CD4-positive, alpha-beta T cell treated with Interferon alpha-2 for 1 hour (primary cell): ENCODE measurements at places on chromosomes 12 and 14.

GRCh38 chr12:96814200-96814599, 92.9 kb upstream of the NEDD1 start:
- DNase-seq = no peak

DNA sequence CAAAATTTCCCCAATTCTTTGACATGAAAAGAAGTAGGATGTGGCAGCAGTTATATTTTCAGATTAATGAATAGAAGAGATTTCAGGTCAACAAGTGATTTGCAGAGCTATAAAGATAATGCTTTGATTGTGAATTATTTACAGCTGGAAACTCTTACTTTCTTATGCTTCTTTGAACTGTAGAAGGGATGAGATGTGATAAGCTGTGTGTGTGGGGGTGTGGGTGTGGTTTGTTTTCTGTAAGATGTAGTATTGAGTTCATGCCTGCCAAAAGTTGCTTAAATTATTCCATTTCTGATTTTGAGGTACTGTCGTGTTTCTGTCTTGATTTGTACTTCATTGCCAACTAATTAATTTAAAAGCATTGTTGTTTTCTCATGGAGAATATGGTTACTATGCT, 22.7 kb downstream of the AEBP2 start:
- DNase-seq = no peak

DNA sequence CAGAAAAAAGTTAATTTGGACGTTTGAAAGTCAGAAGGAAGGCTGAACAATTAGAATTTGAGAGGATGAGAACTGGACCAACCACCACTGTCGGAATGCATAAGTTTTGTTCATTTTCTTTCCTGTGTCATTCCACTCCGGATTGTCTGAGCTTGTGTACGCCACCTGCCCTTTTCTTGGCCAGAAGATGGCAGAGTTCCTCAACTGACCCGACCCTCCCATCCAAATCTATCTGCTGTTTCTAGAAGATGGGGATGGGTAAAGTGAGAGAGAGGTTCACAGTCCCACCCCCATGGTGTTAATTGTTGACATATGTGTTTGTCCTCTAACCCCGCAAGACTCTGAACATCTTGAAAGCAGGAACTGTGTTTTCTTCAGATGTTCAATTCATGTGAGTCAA, 388.0 kb downstream of the VRK1 start:
- peak; percentile 19 for DNase-seq

DNA sequence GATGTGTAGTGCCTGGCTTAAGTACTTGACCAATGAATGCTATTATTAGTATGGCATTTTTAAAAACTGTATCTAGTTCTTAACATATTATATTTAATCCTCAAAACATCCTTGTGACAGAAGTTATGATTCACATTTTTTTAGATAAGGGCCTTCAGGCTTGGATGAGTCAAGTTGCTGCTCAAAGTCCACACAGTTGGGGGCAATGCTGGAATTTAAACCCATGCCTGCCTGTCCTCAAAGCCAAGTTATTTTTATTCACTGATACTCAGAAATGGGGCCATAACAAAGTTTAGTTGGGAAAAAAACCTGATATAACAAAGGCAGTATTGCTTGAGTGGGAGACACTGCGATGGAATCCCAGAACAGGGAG, 50.6 kb downstream of the RFX4 start:
- DNase-seq = no peak

DNA sequence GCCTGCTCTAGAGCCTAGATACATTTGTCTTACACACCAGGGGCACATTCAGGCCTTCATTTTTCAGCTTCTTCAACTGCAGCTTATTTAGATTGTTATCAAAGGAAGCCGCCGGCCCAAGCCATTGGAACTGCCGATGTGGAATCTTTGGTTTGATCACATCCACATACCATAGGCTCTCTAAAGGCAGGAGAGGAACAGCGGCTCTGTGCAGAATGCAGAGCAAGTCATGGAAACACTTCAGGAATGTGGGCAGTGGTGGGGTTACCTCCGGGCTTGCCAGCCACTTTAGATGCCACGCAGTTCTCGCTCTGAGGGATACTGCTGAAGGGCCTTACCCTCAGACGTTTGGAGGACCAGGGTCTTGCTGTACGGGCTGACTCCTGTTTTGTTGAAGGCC, 53.4 kb upstream of the PYGL start:
- no peak for DNase-seq

GRCh38 chr12:43964033-43964432, 128.2 kb downstream of the TMEM117 start:
- DNase-seq = no peak

DNA sequence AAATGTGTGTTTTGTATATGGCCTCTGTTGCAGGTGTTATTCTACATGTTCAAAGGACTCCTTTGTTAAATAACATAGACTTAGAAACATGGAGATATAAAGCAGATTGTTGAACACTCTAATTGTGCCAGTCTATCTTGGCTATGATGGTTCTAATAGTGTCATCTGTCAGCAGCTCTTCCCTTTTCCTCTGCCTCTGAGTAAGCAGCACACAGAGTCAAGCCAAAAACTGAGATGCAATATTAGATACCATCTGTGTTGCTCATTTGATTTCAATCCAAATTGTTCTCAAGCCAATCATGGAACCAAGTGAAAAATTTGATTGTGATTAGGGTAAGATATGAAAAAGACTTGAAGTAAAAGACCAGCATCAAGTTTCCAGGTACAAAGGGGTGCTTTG, 871.1 kb upstream of the MGAT4C start:
- no peak for DNase-seq

- DNase-seq = no peak
These were observed 30.6 kb downstream of the TMEM132D start for GRCh38 chr12:129873111-129873832.

DNA sequence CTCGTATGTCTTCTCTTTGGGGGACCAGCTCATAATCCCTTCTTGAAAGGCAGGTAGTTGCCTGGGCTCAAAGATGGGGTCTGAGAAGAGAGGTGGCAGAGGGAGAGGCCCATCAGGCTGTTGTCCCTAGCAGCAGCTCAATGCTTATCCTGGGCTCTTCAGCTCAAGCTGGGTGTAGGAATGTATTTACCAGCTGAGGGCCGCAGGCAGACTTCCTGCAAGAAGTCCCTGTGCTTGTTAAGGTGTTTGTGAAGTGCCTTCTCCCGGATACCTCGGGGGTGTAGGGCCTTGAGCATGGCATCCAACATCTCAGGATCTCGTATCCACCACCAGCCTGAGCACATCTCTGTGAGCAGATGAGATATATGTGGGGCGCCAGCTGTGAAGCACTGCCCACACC, 29.4 kb downstream of the BAZ2A start:
- no peak for DNase-seq

DNA sequence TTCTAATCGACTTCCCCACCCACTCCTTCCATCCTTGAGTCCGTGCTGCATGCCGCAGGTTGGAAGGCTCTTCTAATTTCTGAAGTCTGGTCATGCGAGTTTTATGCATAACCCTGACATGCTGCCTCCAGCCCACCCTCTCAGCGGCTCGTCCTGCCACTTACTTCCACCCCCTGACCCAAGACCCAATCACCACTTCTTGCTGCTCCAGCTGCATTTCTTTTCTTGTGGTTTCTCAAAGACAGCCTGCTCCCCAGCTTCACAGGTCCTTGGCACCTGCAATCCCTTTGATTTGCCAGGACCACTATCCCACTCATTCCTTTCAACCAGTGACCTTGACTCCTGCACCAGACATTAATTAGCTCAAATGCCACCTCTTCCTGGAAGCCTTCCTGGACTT, 486.7 kb downstream of the VRK1 start:
- no peak for DNase-seq

GRCh38 chr12:46461907-46462640, 89.5 kb upstream of the SLC38A2 start:
- no peak for DNase-seq

- no peak for DNase-seq
These were observed 67.8 kb downstream of the CD163L1 start for GRCh38 chr12:7376196-7376595.

GRCh38 chr14:105889666-105890473, 363.5 kb downstream of the TMEM121 start:
- DNase-seq = no peak

- no peak for DNase-seq
These were observed 193.9 kb downstream of the C12orf42 start for GRCh38 chr12:103301642-103302591.

GRCh38 chr12:105922670-105923102, 216.1 kb downstream of the NUAK1 start:
- DNase-seq = no peak

DNA sequence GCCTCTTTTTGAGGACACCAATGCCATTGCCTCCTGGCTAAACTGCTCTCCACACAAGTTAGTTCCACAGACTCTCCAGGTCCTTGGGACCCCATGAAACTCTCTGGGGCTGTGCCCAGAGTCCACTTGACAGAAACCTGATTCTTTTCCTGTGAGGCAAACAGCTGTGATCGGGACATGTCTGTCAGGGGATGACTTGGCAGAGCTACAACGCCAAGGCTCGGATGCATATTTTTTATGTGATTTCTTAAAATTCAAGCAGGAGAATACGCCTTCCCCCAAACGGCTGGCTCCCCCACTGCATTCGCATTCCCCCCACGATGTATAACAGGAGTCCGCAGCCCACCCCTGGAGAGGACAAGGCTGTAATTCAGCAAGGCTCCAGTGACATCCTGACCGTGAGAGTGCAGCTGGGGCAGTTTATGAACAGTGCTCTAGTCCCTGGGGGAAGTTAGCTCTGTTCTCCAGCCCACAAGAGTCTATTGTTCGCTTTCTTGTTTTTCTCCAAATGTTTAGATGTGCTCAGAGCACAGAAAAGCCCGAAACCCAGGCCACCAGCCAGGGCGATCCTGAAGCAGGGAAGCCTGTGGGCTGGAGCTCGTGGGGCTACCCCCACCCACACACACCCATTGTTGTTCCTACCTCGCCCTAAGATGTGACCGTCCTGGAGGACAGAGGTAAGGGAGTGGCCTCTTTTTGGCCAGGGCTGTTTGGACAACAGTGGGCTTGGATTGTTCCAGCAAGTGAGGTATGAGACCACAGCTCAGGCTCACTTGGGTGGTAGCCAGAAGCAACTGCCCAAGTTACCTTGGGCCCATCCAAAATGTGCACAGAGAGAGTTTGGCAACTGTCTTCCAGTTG, 159.5 kb downstream of the ZFP36L1 start:
- no peak for DNase-seq

GRCh38 chr14:105384041-105384557, 14.2 kb upstream of the TEX22 start:
- no peak for DNase-seq

- DNase-seq = peak; percentile 34
These were observed 57.5 kb downstream of the PLEKHA5 start for GRCh38 chr12:19186722-19187661.

DNA sequence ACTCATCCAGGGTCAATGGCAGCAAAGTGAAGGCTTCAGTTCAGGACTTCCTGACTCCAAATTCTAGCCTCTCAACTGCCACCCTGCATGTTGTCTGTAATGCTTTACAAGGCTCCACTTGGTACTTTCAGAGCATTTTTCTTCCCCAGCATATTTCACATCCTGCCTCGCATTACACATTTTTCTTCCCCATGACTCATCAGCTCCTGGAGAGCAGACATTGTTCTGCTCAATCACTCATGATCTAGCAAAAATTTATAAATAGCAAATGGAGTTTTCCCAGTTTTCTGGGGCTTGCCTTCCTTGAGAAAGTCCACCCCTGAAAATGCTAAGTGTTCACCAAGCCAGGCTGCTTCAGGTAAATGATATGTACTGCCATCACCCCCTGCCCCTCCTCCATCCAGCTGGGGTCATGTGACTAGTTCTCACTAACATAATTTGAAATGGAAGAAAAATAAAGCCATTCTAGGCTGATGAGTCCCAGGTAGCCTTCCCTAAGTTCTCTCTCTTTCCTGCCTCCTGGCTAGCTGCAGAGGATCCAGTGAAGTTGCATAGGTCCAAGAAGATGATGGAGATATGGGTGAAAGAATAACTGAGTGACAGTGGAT, 69.4 kb downstream of the ARMH4 start:
- DNase-seq = no peak

- no peak for DNase-seq
These were observed 6.1 kb downstream of the TRPV4 start for GRCh38 chr12:109827080-109827479.

DNA sequence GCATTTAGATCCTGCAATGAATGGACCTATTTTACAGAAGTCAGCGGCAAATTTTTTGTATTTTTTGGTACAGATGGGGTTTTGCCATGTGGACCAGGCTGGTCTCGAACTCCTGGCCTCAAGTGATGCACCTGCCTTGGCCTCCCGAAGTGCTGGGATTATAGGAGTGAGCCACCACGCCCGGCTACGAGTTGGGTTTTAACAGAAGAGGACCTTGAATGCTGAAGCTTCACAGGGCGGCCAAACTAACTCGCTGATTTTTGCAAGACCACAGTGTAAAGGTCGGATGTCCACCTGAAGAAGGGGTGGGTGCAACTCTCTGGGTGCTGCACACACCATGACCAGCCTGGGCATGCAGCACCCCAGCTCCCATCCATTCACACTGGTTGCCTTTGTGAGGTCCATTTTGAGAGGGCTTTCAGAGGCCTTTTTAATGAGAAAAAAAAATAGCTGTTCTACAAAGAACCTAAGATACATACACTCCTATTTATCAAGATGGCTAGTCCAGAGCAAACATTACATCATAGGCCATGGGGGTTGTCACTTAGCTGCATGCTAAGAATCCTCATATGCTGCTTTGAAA, 21.6 kb upstream of the CDK2AP1 start:
- no peak for DNase-seq

DNA sequence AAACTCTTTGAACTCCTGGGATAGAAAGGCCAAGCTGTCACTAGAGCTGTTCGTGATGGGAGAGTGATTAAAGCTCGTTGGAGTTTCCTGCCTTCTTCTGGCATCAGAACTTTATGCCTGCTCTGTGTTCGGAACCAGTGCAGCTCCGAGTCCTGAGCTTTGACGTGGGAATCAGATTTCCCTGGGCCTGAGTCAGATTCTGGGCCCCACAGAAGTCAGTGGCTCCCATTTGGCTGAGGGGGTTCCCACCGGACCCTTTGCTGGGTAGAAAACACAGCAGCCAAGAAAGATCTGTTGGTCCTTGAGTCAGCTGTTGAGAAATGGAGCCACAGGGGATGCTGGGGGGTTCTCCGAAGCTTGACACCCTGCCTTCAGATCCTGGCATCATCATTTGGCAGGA, 238.0 kb downstream of the CHST11 start:
- DNase-seq = no peak

DNA sequence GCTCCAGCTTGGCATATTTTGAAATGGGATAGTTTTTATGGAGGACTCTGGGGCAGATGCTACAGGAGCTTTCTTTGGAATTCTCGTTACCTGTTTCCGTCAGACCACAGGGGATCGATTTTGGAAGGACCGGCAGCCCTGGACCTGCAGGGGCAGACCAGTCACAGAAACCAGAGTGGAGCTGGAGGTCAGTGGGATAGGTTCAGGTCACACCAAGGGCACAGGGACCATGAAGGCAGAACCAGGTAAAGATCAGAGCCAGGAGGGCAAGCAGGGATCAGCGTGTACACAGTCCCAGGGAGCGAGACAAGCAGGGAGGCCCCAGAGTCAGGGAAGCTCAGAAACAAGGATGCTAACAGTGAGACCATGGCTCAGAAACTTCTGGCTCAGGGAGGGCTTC, 45.5 kb downstream of the TSPAN11 start:
- no peak for DNase-seq

DNA sequence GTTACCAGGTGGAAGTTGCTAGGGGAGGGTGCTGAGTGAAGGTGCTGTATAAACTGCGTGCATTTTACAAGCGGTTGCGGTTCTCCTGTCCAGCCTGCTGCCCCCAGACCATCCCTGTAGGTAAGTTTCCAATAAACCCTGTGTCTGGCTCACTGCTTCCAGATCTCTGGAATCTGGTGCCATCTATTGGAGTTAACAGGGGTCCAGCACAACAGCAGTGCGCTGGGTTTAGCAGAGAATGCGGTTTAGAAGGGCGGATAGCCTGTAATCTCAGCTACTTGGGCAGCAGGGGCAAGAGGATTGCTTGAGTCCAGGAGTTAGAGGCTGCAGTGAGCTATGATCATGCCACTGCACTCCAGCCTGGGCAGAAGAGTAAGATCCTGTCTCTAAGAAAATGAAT, 4.9 kb downstream of the AACS start:
- DNase-seq = no peak
